Activated CD8-positive, alpha-beta memory T cell treated with anti-CD3 and anti-CD28 coated beads for 1 hour (primary cell): ENCODE measurements at places on chromosomes 3 and 15.

- DNase-seq, result no peak
These were observed 3.1 kb downstream of the MESP1 start for GRCh38 chr15:89747708-89748682.

DNA sequence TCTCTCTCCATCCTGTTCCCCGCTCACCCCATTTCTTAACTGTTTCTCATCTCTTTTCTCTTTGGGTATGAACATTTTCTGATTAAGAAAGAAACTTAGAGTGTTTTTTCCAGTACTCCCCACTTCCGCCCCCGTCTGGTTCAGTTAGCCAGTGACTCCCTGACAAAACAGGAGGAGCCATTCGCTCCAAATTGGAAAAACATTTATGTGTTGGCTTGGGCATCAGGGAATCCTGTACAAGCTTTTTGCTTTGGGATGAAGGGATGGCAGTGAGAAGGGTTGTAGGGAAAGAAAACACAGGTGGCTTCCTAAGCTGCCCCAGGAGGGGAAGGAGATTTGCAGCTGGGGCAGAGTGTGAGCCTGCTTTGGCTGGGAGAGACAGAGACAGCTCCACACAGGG is 47.0 kb downstream of the BOC start:
- DNase-seq, result no peak

- no peak for DNase-seq
These were observed 24.3 kb downstream of the OXNAD1 start for GRCh38 chr3:16289144-16289889.

- no peak for DNase-seq
These were observed 518.1 kb downstream of the ROBO1 start for GRCh38 chr3:79249701-79250100.

GRCh38 chr3:43223670-43224364 is 62.5 kb upstream of the SNRK start:
- no peak for DNase-seq

GRCh38 chr3:191350396-191351090 is 20.2 kb upstream of the UTS2B start:
- DNase-seq, result no peak

DNA sequence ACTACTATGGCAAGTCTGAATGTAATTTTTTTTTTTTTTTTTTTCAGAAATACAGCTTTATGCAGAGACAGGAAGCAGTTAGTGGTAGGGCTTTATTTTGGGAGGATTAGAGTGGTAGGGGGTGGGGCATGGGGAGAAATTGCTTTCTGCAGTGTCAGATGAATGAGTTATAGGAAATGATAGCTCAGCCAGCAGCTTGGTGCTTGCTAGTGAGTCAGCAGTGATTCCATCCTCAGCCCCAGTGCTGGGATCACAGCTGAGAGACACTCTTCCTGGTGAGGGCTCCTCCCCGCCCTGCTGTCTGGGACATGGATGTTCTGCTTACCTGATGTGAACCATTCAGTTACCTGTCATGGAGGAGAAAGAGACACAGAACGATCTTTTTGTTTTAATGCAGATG is 39.6 kb downstream of the SEMA6D start:
- no peak for DNase-seq

GRCh38 chr15:36079021-36079420 is 500.4 kb upstream of the CDIN1 start:
- DNase-seq, result no peak

DNA sequence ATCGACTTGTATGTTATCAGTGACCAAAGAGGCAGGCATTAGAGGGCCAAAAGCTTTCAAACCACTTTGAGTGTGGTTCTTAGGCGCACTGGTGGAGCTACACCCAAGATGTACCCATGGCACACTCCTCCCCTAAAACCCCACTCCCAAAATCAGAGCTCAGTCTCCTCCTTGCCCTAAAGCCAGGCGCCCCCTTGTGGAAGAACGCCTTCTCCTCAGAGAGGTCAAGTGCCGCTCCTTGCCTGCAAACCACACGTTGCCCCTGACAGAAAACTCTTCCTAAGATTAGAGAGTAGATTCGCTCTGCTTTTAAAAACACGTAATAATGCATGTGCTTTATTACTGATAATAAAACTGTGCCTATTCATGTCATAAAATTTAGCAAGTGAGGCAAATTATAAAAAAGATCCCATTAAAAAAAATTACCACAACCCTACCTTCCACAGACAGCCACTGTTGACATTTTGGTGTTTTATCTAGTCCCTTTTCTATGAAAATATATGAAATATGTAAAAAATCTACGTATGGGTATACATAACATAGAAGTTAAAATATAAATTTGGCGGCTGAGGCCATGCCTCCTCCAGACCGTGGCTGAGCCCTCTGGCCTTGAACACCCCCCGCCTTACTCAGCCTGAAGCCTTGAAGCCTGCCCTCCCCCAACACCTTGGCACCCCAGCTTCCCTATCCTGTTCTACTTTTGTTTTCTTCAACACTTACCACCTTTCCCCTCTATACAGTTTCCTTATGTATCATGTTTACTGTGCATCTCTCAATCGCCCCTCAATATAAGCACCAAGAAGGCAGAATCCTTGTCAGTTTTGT is 33.5 kb downstream of the BCL2L10 start:
- DNase-seq, result peak; percentile 66

GRCh38 chr15:46280762-46281542 is 646.1 kb downstream of the SQOR start:
- no peak for DNase-seq

DNA sequence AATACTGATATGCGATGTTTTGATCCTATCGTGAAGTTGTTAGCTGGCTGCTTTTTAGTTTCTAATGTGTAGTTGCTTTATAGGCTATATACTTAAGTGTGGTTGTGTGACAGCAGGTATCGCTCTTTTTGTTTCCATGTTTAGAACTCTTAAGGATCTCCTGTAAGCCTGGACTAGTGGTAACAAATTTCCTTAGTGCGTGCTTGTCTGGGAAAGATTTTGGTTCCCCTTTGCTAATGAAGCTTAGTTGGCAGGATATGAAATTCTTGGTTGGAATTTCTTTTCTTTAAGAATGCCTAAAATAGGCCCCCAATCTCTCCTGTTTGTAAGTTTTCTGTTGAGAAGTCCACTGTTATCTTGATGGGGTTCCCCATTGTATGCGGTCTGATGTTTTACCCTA is 173.6 kb downstream of the DOCK3 start:
- no peak for DNase-seq

DNA sequence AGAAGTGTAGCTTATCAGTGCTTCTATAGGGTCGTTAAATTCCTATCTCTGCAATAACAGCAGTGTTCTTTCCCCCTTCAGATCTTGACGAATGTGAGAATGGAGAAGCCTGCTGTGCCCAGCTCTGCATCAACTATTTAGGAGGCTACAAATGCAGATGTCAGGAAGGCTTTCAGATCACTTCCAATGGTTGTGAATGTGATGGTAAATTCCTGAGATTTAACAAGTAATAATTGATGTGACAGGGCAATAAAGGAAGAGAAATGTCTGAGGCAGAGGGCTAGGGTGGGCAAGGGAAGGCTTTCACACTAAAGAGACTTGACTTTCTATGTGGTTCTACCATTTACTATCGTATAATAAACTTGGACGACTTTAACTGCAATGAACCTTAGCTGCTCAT is 711.7 kb upstream of the GOLIM4 start:
- no peak for DNase-seq

- DNase-seq, result no peak
These were observed 49.1 kb downstream of the HCN4 start for GRCh38 chr15:73319460-73320245.

GRCh38 chr15:83843471-83843871 is 189.5 kb downstream of the ADAMTSL3 start:
- no peak for DNase-seq

DNA sequence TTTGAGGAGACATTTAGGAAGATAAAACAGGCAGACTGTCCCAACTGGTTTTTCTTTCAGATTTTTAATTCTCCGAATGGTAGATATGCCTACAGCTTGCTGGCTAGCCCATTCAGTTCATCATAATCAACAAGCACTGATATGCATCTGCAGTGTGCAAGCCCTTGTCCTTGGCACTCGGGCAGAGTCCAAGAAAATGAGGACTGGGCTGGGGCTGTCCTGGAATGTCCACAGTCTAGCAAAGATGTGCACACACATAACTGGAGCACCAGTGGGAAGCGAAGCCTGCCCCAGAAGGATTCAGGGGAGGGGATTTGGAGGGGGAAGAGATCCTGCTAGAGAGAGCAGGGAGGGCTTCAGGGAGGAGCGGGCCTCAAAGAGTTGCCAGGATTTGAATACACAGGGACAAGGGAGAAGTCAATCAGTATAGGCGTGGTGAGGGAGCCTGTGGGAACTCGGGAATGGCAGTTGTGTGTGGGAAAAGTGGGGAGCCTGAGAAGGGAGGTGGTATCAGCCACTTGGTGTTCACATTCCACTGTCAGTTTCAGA is 8.7 kb downstream of the FAH start:
- DNase-seq, result no peak

GRCh38 chr3:66554178-66554577 is 53.4 kb upstream of the LRIG1 start:
- DNase-seq, result no peak

DNA sequence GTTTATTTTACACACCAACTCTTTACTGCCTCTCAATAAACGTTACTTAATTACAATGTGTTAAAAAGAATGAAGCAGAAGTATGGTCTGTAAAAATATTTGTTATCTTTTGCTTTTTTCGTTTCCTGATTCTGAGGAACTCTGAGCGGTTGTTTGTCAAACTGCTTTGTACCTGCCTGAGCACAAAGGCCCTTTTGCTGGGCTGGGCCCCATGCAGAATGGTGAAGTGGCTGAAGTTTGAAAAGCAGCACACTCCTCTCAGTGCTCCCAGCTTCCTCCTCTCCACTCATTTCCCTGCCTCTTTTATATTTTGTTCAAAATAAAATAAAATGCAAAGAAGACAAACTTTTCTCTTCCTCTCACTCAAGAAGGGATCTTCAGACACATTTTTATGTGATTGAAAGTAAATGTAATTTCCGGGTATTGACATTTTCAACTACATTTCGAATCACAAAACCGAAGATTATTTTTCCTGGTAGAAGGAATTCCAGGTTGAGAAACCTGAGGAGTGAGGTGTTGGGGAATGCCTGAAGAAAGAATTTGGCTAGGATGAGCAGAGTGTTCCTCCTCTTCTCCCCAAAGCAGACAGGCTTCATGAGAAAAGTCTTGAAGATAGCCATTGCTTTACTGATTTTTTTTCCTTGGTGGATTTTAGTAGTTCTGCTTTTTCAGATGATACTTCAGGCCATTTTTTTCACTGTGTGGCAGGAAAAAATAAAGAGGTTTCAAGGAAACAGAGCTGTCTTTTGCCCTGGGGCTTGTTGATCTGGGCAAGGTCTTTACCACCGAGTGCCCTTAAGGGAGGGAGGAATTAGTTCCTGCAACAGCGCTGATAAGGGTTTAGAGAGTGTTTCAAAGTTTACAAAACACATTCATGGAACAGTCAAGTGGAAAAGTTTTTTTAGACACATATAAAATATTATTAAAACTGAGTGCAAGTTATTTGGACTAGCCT is 229.8 kb downstream of the NFKBIZ start:
- no peak for DNase-seq

DNA sequence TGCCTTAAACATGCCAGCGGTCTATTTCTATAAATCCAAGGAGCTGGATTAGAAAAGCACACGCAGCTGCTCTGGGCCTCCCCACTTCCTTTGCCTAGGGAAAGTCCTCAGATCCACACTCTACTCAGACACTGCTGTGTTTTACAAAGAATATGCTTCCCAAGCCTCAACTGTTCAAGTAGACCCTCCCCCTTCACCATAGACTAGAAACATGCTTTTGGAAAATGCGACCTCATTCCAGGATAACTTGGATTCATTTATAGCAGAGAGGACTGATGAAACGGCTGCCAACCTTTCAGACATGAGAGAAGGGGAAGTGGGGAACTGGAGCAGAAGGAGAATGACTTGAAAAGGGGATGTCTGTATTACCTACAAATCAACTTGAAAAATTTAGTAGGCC is 64.0 kb downstream of the P3H2 start:
- no peak for DNase-seq

DNA sequence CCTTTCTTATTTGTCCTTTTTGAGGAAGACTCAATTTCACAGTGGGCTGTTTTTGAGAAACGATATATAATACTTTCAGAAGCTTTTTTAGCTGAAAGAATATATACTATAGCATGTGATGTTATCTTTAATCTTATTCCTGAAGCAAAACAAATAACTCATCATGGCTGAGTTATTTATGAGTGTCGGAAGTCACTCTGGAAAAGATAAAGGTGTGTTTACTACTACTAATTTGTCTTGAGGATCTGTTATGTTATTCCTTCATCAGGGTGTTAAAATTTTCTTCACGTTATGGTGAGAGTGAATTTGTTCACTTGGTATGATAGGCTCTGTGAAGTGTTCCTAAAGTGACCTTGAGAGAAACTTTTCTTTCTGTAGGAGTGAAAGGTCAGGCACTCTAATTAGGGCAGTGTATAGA is 4.7 kb downstream of the TCF12 start:
- DNase-seq, result no peak
